B cell (primary cell): ENCODE measurements at places on chromosomes 6 and 20.
A peak's percentile ranks its signal among the peaks of the same experiment; 100 is the strongest.

GRCh38 chr20:43923917-43924316 lies 9.3 kb downstream of the TOX2 start:
- no peak for DNase-seq

- no peak for DNase-seq
Observed at GRCh38 chr20:43781215-43781614, 54.4 kb upstream of the GTSF1L start.

GRCh38 chr20:62210496-62210855 lies 9.6 kb downstream of the HRH3 start:
- DNase-seq, result no peak

DNA sequence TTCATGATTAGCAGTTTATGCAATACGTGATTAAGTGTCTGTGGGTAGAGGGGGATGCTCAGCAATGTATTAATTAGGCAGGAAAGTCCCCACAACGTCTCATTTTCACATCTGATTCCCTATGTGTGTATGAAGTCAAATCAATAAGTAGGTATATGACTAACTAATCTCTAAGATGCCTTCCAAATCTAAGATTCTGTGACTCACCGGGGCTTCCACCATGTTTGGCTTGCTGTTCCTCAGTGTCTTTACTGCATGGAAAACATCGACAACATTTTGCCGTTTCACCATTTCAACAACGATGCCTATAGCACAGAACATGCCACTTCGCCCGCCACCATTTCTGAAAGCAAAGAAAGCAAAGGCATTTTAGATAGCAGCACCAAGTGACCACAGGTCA lies 72.0 kb upstream of the THEMIS start:
- no peak for DNase-seq

GRCh38 chr20:24742436-24742835 lies 206.6 kb upstream of the CST7 start:
- no peak for DNase-seq

- peak; percentile 67 for DNase-seq
Observed at GRCh38 chr6:10528158-10528981, 7.2 kb downstream of the GCNT2 start.

DNA sequence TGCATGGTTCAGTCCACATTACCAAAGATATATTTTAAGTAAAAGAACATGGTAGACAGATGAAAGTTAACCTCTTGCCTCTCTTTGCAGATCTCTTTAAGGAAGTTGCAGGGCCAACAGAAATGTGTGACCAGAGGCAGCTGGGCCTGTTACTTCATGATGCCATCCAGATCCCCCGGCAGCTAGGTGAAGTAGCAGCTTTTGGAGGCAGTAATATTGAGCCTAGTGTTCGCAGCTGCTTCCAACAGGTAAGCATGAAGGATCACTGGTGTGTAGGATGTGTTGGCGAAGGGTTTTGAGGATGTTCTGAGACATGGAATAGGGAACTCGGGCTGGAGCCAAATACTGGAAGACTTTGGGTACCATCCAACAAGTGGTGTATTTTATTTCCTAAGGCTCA lies 508.6 kb downstream of the UTRN start:
- DNase-seq, result no peak

DNA sequence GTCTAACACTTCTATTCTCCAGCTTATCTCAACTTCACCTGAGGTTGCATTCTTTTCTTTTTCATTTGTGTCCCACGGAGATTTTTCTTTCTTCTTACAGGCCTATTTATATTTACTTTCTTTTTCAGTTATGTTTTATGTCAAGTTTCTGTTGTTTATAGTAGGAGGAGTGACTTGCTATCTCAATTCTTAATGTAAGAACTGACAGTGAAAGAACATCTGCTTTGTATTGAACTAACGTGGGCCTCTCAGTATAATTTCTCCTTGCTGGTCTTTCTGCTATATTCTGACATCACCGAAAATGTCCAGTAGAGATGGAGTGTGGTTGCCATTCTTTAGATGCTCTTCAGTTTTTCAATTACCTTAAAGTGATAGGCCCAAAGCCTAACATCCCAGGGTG lies 521.7 kb downstream of the EPM2A start:
- DNase-seq, result no peak

- DNase-seq, result no peak
Observed at GRCh38 chr6:118649918-118650581, 1.3 kb downstream of the CEP85L start.

- no peak for DNase-seq
Observed at GRCh38 chr6:132789396-132789776, 9.1 kb downstream of the SLC18B1 start.

GRCh38 chr6:49915035-49915434 lies 48.7 kb upstream of the CRISP1 start:
- no peak for DNase-seq

- DNase-seq, result peak; percentile 41
Observed at GRCh38 chr6:137494281-137494987, at the start of gene OLIG3. Gene OLIG3, minus strand, starts transcription at chr6:137494394. Its CDS starts 224 bp downstream, at chr6:137494170.

- DNase-seq, result no peak
Observed at GRCh38 chr6:164855281-164855680, 454.1 kb downstream of the C6orf118 start.
